ENCODE measurements at places on chromosomes 11 and 22.

- peak overlapping the region; percentile 57 for H3K4me3 ChIP-seq
- no peak for DNase-seq
- peaks cover 2% of the 10 kb centered on the region for H3K4me1 ChIP-seq
- no peak overlapping the region for H3K27ac ChIP-seq
- peaks cover 25% of the 10 kb centered on the region for H3K27me3 ChIP-seq
Measured at GRCh38 chr11:64040684-64041322, 5.1 kb downstream of the FLRT1 start.

DNA sequence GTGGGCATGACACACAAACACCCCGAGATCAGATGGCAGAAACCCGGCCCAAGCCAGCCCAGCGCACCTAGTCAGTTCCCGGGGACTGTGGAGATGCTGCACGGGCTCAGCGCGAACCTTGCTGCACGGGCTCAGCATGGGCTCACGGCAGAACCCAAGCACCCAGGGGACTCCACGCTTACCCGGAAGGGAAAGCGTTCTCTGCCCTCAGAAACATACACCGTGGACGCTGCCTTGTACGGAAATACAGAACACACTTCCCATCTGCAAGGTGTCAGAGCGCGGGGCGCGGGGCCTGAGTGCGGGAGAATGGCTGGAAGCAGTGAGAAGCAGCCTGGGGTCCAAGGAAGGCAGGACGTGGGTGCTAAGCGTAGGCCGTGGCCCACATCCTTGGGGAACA, 319.9 kb downstream of the NTM start:
- peaks cover 54% of the 10 kb centered on the region for H3K27me3 ChIP-seq
- H3K27ac ChIP-seq = no peak overlapping the region
- peaks cover 5% of the 10 kb centered on the region for H3K4me1 ChIP-seq
- no peak overlapping the region for H3K4me3 ChIP-seq
- H3K36me3 ChIP-seq = peaks cover 2% of the 10 kb centered on the region
- no peak for DNase-seq

GRCh38 chr11:130787092-130787616, 129.1 kb downstream of the SNX19 start:
- DNase-seq = no peak
- no peaks in the 10 kb centered on the region for H3K4me1 ChIP-seq
- H3K27ac ChIP-seq = no peak overlapping the region

GRCh38 chr11:100445231-100445735, 241.8 kb upstream of the ARHGAP42 start:
- H3K36me3 ChIP-seq = no peaks in the 10 kb centered on the region
- H3K4me3 ChIP-seq = no peak overlapping the region
- H3K27me3 ChIP-seq = no peaks in the 10 kb centered on the region
- H3K27ac ChIP-seq = no peak overlapping the region
- no peaks in the 10 kb centered on the region for H3K4me1 ChIP-seq

GRCh38 chr11:132278801-132279574, 908.6 kb downstream of the NTM start:
- H3K36me3 ChIP-seq = peaks cover 2% of the 10 kb centered on the region
- H3K4me3 ChIP-seq = no peak overlapping the region
- DNase-seq = no peak

DNA sequence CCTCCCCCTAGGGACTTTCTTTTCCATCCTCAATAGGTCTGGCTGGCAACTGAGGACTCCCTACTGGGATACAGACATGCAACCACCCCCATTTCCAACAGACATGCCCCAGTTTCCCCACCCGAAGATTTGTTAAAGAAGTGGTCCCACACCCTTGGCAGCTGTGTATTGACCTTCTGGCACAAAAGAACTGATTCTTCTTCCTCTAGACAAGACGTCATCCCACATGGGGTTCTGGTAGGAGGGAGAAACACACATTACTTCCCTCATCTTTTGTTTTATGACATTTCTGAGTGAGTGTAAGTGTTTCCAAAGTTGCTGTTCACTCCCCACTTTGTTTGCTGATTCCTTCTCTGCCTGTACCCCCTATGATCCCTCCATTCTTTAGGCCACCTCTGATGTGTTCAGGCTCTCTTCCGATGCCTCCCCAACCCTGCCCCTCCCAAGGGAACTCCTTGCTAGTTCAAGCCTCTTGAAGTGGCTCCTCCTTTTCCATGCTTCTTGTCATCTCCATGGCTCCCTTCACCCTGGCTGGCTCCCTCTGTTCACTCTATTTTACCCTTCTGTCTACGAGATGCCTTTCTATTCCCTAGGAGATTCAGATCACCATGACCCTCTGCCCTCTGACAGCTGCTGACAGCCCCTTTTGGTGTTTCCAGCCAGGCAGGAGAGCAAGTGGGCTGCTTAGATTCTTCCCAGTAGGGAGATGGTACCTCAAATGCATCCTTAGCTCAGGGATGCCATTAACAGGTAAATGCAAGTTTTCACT, 4.3 kb downstream of the KIRREL3 start:
- no peaks in the 10 kb centered on the region for H3K36me3 ChIP-seq
- no peak for DNase-seq

GRCh38 chr11:11177156-11177808, 175.8 kb downstream of the CSNK2A3 start:
- DNase-seq = no peak
- no peak overlapping the region for H3K27ac ChIP-seq
- peaks cover 2% of the 10 kb centered on the region for H3K36me3 ChIP-seq
- H3K4me1 ChIP-seq = peaks cover 6% of the 10 kb centered on the region

GRCh38 chr11:88405853-88406252, 68.3 kb upstream of the CTSC start:
- no peaks in the 10 kb centered on the region for H3K27me3 ChIP-seq
- H3K4me1 ChIP-seq = peaks cover 4% of the 10 kb centered on the region
- no peak overlapping the region for H3K27ac ChIP-seq
